ENCODE measurements at places on chromosomes 7 and 10. TPM values are rescaled to one million over a fixed set of nuclear protein-coding genes. Genes with fewer than 3 reads are reported as not detected.

- peaks cover 22% of the 10 kb centered on the region for H3K36me3 ChIP-seq
- H3K4me3 ChIP-seq, result no peak overlapping the region
- no peak for DNase-seq
- H3K27ac ChIP-seq, result peak overlapping the region; percentile 63
- H3K27me3 ChIP-seq, result no peaks in the 10 kb centered on the region
These were observed 36.2 kb downstream of the GOT1 start for GRCh38 chr10:99394256-99394655.

- H3K27me3 ChIP-seq, result peaks cover 8% of the 10 kb centered on the region
- H3K4me3 ChIP-seq, result peak within 1 kb of the TSS; percentile 46
- H3K27ac ChIP-seq, result no peak within 1 kb of the TSS
- no peaks in the 10 kb centered on the region for H3K36me3 ChIP-seq
- no peaks in the 10 kb centered on the region for H3K4me1 ChIP-seq
These were observed at the start of gene INSYN2A for GRCh38 chr10:127196282-127197153. TSS of gene INSYN2A (minus strand) at chr10:127196591. CDS start at chr10:127176395, 20,196 bp downstream.

GRCh38 chr10:123965973-123966895, 74.6 kb upstream of the CPXM2 start:
- no peak overlapping the region for H3K27ac ChIP-seq
- H3K27me3 ChIP-seq, result peaks cover 23% of the 10 kb centered on the region
- no peak for DNase-seq
- H3K36me3 ChIP-seq, result no peaks in the 10 kb centered on the region

GRCh38 chr10:32210306-32211045, 136.5 kb downstream of the EPC1 start:
- H3K4me1 ChIP-seq, result no peaks in the 10 kb centered on the region
- no peak for DNase-seq
- no peaks in the 10 kb centered on the region for H3K36me3 ChIP-seq

DNA sequence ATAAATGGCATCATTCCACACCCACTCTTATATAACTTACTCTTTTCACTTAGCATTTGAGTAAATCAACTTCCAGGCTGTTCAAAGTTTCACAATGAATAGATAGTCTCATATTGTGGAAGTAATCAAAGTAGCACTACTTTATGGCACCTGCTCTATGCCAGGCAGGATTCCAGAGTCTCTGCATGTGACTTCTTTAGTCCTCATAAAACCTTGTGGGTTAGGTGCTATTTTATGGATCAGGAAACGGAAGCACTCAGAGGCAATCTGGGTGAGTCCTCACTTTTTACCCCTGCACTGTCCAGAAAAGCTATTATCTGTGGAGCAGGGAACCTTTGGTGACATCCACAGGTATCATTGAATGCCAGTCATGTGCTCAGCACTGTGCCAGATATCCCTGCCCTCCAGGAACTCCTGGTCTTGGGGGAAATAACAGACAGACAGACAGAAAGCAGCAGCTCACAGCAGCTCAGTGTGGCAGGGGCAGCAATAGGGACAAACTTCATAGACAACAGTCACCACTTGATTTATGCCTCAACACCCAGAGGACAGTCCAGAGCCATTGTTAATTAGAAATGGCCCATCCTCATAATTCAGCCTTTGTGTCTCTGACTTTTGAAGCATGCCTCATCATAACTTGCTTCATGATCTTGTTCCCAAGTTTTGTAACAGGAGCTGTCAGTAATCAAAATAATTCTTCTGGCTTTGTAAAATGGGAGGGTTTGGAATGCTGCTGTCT, 160.6 kb downstream of the SEC23IP start:
- H3K36me3 ChIP-seq, result no peaks in the 10 kb centered on the region
- DNase-seq, result no peak
- H3K4me3 ChIP-seq, result no peak overlapping the region
- no peaks in the 10 kb centered on the region for H3K4me1 ChIP-seq

- H3K27ac ChIP-seq, result no peak overlapping the region
- no peaks in the 10 kb centered on the region for H3K4me1 ChIP-seq
- DNase-seq, result no peak
- H3K36me3 ChIP-seq, result no peaks in the 10 kb centered on the region
These were observed 39.0 kb upstream of the EMX2 start for GRCh38 chr10:117503244-117504205.

DNA sequence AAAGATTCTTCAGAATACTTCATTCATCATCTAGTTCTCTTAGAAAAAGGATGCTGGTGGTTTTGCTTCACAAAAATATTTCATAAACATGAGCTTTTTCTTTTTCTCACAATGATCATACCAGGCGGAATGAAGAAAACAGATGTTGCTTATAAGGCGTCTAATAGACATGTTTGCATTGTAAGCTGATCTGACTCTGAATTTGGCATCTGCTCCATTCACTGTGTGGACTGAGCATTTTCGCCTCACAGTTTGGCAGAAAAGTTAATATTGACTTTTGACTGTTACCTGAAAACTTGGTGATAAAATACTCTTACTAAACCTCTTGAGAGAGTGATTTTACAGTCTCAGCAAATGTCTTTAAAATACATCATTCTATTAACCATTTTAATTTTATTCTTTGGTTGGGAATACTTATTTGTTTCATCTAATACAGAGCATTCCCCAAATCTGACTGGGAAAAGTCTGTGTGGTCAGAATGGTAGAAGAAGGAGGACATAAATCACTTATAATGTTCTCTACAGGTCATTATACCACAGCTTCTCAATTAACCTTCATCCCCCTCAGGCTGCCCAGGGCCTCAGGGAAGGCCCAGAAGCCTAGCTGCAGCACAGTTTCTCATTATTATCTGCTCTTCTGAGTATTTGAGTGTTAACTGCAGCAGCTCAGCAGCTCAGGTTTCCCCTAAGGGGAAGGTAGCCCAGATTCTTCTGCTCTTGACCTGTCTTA, 121.6 kb upstream of the KAT6B start:
- H3K27me3 ChIP-seq, result no peaks in the 10 kb centered on the region
- no peak overlapping the region for H3K4me3 ChIP-seq
- DNase-seq, result no peak
- peaks cover 4% of the 10 kb centered on the region for H3K4me1 ChIP-seq
- no peaks in the 10 kb centered on the region for H3K36me3 ChIP-seq
- no peak overlapping the region for H3K27ac ChIP-seq

DNA sequence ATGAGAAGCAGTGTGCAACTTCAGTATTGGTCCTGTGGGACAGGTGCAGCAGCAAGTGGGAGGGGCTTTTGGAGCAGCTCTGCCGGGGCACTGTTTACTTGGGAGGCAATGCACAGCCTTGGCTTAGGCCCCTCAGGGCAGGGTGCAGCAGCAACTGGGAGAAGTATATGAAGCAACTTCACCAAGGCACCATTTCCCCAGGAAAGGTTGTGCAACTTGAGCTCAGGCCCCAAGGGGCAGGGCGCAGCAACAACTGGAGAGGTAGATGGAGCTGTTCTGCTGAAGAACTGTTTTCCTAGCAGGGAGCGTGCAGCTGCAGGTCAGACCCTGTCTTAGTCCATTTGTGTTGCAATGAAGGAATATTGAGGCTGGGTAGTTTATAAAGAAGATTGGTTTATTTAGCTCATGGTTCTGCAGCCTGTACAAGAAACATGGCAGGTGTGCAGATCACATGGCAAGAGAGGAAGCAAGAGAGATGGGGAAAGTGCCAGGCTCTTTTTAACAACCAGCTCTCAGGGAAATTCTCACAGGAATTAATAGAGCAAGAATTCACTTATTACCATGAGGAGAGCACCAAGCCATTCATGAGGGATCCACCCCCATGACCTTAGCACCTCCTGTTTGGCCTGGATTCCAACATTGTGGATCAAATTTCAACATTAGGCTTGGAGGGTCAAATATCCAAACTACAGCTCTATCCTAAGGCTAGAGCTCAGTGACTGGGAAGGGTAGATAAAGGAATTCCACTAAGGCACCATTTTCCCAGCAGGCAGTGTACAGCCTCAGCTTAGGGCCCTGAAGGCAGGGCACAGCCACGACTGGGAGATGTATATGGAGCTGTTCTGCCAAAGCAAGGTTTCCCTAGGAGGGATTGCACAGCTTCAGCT, 10.9 kb downstream of the GPR141 start:
- H3K27me3 ChIP-seq, result no peaks in the 10 kb centered on the region
- H3K4me1 ChIP-seq, result no peaks in the 10 kb centered on the region
- DNase-seq, result no peak
- no peak overlapping the region for H3K4me3 ChIP-seq
- H3K27ac ChIP-seq, result no peak overlapping the region

- H3K4me3 ChIP-seq, result no peak overlapping the region
- no peak for DNase-seq
- peaks cover 5% of the 10 kb centered on the region for H3K4me1 ChIP-seq
- no peaks in the 10 kb centered on the region for H3K27me3 ChIP-seq
These were observed 15.7 kb downstream of the JCAD start for GRCh38 chr10:30043476-30044270.

Gene EVX1
- total RNA-seq, result not detected

- no peaks in the 10 kb centered on the region for H3K36me3 ChIP-seq
- no peak overlapping the region for H3K27ac ChIP-seq
- DNase-seq, result no peak
- H3K4me3 ChIP-seq, result no peak overlapping the region
- no peaks in the 10 kb centered on the region for H3K4me1 ChIP-seq
These were observed 33.5 kb upstream of the TARP start for GRCh38 chr7:38306914-38307313.

DNA sequence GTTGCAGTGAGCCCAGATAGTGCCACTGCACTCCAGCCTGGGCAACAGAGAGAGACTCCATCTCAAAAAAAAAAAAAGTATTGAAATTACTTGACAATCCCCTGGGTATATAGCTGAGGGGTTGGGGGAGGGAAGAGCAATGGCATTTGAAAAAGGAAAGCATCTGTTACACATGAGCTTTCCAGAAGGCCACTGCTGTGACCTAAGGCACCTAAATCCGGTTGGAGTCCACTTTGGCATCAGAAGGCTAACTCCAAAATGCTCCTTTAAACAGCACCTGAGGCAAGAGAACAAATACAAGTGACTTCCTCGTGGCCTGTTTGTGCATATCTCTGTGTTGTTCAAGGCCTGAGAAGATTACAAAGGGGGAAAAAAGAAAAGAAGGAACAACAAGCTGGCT, 74.8 kb upstream of the PALS2 start:
- H3K4me1 ChIP-seq, result no peaks in the 10 kb centered on the region
- H3K36me3 ChIP-seq, result no peaks in the 10 kb centered on the region
- H3K4me3 ChIP-seq, result no peak overlapping the region
- H3K27ac ChIP-seq, result no peak overlapping the region
- no peak for DNase-seq
- no peaks in the 10 kb centered on the region for H3K27me3 ChIP-seq

GRCh38 chr7:15889507-15889906, 203.0 kb upstream of the MEOX2 start:
- peak; percentile 21 for DNase-seq
- no peaks in the 10 kb centered on the region for H3K27me3 ChIP-seq
- no peak overlapping the region for H3K27ac ChIP-seq
- no peak overlapping the region for H3K4me3 ChIP-seq

Gene OR13A1
- total RNA-seq, result not detected

Gene KIF5B
- 134 TPM for total RNA-seq

- no peaks in the 10 kb centered on the region for H3K36me3 ChIP-seq
- H3K4me1 ChIP-seq, result peaks cover 55% of the 10 kb centered on the region
- no peak for DNase-seq
- no peaks in the 10 kb centered on the region for H3K27me3 ChIP-seq
- H3K4me3 ChIP-seq, result no peak overlapping the region
These were observed 19.7 kb downstream of the UBE3C start for GRCh38 chr7:157158400-157158799.

Gene OPN1SW
- not detected for total RNA-seq

DNA sequence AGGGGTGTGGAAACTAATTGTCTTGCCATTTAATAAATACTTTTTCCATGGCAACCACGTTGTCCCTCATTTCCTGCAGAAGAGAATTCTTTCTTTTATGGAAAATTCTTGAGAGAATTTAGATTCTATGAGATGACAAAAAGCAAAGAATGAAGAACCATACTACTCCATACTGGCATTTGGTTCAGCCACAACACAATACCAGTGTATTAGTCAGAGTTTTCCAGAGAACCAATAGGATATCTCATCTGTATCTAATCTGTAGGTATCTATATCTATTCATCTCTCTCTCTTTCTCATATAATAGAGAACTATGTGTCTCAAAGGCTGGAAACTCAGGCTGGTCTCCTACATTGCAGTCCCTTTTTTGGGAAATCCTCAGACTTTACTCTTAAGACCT, 44.6 kb upstream of the NAMPT start:
- H3K36me3 ChIP-seq, result no peaks in the 10 kb centered on the region
- DNase-seq, result no peak
- no peaks in the 10 kb centered on the region for H3K27me3 ChIP-seq

DNA sequence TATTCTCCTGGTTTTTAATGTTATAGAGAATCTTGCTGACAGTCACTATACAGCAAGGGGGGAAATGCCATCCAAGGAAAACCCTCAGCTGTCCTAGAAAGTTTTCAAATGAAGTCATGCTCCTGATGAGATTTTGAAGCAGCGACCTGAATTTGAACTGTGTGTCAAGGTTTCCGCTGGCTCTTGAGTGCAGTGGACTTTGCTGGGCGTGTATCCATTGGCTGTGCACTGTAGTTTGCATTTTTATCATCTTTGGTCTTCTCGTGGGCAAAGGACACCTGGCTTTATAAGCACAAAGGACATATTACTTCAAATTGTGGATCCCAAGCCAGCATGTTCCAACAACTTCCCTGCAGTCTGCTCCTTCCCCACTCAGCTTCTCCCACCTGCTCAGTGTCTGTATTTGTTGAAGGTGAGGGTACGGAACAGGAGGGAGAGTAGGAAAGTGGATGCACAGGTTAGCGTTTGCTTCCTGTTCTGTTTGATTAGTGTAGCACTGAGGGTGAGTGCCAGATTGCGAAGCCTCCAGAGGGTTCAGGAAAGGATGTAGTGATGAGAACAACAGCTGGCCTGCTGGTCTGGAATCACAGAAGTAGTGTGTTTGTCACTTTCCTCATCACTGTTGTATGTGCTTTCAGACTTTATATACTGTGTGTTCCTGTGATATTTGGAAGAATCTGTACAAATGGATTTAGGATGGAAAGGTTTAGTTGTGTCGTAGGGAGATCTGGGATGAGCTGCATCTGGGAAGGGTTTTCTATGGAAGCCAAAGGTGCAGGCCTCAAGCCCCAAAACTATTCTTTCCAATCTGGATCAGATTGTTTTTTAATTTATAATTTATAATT, 204.8 kb downstream of the BMPER start:
- H3K4me3 ChIP-seq, result no peak overlapping the region
- no peak overlapping the region for H3K27ac ChIP-seq
- no peaks in the 10 kb centered on the region for H3K27me3 ChIP-seq
- no peaks in the 10 kb centered on the region for H3K36me3 ChIP-seq
